Mesendoderm (in vitro differentiated cells): ENCODE measurements at places on chromosomes 1 and 21.

DNA sequence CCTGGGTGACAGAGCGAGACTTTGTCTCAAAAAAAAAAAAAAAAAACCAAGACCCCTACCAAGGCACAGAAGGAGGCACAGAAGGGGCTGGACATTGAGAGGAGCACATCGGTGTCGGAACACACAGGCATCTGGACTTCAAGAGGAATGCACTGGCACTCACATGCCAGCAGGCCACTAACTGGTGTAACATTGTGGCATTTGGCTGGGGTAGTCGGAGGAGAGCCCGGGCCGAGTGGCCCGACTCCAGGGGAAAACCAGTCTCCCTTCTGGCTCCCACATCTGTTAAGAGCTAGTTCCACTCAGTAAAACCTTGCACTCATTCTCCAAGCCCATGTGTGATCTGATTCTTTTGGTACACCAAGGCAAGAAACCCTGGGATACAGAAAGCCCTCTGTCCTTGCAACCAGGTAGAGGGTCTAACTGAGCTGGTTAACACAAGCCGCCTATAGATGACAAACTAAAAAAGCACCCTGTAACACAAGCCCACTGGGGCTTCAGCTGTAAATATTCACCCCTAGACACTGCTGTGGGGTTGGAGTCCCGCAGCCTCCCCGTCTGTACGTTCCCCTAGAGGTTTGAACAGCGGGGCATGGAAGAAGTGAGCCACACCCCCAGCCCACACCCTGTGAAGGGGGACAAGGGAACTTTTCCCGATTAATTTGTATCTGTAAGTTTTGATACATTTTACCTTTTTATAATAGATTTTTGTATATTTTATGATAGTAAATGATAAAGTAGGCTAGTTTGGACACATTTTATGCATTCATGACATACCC, 17.2 kb upstream of the AKIRIN1 start:
- DNase-seq, result no peak

GRCh38 chr1:219991919-219992318, 54.4 kb downstream of the EPRS1 start:
- no peak for DNase-seq

- no peak for DNase-seq
Measured at GRCh38 chr1:184649451-184649888, 105.2 kb downstream of the EDEM3 start.

- DNase-seq, result no peak
Measured at GRCh38 chr1:108843390-108844137, 13.3 kb downstream of the AKNAD1 start.

GRCh38 chr1:15322648-15323350, 75.8 kb downstream of the FHAD1 start:
- peak; percentile 45 for DNase-seq

DNA sequence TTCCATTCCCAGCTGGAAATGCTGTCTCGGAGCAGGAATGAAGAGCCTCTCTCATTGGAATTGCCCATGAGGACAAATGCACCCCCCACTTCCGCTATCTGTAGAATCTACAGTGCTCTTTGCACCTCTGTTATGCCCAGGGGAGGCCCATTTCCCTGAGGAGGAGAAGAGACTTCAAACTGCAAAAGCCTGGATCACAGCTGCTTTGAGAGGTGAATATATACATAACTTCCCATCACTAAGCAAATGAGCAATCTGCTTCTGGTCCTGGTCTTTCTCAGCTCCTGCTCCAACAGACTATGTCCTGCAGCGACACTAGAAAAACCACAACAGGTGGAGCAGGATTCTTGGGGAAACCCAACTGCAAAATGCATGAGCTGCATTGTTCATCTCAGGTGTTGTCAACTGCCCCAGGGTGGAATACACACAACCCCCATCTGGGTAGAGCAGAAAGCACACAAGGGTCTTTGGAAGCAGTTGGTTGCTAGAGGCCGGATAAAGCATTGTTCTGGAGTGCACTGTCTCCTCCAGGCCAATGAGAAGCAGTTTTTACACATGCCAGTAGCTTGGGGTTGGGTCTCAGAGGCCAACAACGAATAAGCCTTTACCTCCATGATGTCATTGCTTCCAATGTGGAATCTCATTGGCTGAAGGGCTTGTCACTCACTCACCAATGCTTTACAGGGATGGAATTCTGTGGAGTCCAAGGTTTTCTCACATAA, 67.7 kb upstream of the RAB4A start:
- DNase-seq, result peak; percentile 100

GRCh38 chr1:207863893-207864535, 46.9 kb downstream of the CD34 start:
- DNase-seq, result no peak

GRCh38 chr1:222910699-222911098, 95.9 kb downstream of the DISP1 start:
- no peak for DNase-seq

- no peak for DNase-seq
Measured at GRCh38 chr1:7186382-7187111, 401.3 kb downstream of the CAMTA1 start.
